Glutamatergic neuron (in vitro differentiated cells): ENCODE measurements at places on chromosomes 1 and 21. TPM values are rescaled to one million over a fixed set of nuclear protein-coding genes. Genes with fewer than 3 reads are reported as not detected.

The LRRC39 gene
- 2.1 TPM for total RNA-seq

The NAXE gene
- 44.5 TPM for total RNA-seq

DNA sequence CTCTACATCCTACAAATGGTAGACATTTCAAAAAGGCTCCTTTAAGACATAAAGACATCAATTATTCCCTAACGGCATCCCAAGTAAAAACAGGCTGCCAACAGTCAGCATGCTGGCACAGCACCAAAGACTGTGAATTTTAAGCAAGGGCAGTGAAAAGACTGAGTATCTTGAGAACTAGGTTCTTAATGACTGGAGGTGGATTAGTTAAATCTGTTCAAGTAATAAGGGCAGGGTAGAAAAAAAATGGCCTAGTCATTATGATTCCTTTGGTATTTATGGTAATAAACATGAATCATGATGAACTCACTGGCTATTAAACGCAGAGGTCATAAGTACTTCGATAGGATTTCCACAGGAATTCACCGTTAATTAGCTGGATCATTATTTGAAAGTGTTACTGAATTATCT, 75.2 kb downstream of the KIFAP3 start:
- H3K27ac ChIP-seq = no peak overlapping the region
- peaks cover 2% of the 10 kb centered on the region for H3K4me1 ChIP-seq
- no peak for DNase-seq
- no peaks in the 10 kb centered on the region for H3K36me3 ChIP-seq
- no peaks in the 10 kb centered on the region for H3K27me3 ChIP-seq

- peaks cover 5% of the 10 kb centered on the region for H3K4me1 ChIP-seq
- no peak overlapping the region for H3K27ac ChIP-seq
- H3K4me3 ChIP-seq = no peak overlapping the region
- no peaks in the 10 kb centered on the region for H3K27me3 ChIP-seq
- no peak for DNase-seq
- H3K36me3 ChIP-seq = no peaks in the 10 kb centered on the region
Measured at GRCh38 chr1:17520041-17520440, 19.5 kb upstream of the ARHGEF10L start.

- H3K36me3 ChIP-seq = no peaks in the 10 kb centered on the region
- H3K27ac ChIP-seq = no peak overlapping the region
- no peaks in the 10 kb centered on the region for H3K4me1 ChIP-seq
Measured at GRCh38 chr1:244341455-244342450, 110.0 kb downstream of the ADSS2 start.

- H3K4me1 ChIP-seq = peaks cover 11% of the 10 kb centered on the region
- H3K36me3 ChIP-seq = peaks cover 6% of the 10 kb centered on the region
- no peak for DNase-seq
- H3K27ac ChIP-seq = no peak overlapping the region
Measured at GRCh38 chr1:36657826-36658225, 175.1 kb upstream of the CSF3R start.

DNA sequence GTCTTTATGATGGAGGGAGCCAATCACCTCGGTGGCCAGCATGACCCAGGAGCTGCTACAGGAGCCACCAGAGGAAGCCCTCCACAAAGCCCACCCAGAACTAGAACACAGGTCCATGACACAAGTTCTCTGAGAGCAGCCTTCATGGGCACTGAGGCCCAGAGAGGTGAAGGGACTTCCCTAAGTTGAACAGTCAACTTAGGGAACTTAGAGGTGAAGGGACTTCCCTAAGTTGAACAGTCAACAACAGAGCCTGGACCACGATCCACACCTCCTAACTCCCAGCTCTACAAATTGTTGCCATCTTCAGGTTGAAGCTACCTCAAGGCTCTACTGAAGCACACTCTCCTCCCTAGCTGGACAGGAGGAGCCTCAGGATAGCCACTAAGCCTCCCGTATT, 132.7 kb downstream of the CCDC185 start:
- H3K4me3 ChIP-seq = no peak overlapping the region

DNA sequence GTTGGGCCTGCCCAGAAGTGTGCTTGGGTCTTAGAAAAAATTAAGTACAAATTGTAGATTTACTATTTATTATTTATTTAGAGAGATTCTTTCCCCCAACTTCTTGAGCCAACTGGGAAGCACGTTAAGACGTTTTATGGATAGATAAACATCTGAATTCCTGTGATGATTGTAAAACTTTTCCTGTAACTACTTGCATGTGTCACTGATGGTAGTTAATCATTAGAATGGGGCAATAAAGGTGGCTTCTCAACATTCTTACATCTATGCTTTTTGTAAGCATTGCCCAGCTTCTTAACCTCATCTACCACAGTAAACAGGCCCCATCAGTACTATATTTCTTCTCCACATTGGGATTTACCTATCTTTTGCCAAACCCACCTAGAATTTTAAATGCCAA, 559.8 kb downstream of the LMO4 start:
- no peaks in the 10 kb centered on the region for H3K27me3 ChIP-seq
- no peak overlapping the region for H3K27ac ChIP-seq
- DNase-seq = no peak
- H3K36me3 ChIP-seq = no peaks in the 10 kb centered on the region
- H3K4me3 ChIP-seq = no peak overlapping the region
- no peaks in the 10 kb centered on the region for H3K4me1 ChIP-seq

DNA sequence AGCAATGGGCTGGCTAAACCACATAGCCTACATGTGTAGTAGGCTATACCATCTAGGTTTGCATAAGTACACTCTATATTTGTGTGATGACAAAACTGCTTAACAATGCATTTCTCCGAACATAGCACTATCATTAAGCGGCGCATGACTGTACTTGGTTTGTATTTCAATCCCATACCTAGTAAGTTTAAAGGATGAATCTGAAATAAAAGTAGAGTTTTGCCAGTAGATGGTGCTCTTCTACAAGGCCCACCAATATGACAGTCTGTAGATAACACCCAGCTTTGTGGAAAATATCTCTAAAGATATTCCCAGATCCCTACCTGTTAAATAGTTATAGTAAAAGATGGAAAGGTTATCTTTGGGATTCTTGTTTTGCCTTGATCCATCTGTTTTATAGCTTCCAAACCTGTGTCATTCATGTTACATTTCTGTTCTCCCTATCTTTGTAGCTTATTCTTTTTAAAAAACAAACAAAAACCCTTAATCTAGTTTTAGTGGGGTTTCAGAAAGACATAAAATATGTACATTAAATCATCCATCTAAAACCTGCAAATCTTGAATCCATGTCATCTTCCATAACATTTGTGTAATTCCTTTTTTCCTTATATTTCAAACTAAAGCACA, 33.9 kb upstream of the ASPM start:
- H3K4me3 ChIP-seq = no peak overlapping the region
- DNase-seq = no peak
- no peak overlapping the region for H3K27ac ChIP-seq
- H3K27me3 ChIP-seq = no peaks in the 10 kb centered on the region
- peaks cover under 1% of the 10 kb centered on the region for H3K36me3 ChIP-seq

GRCh38 chr1:37449936-37450335, 24.4 kb upstream of the ZC3H12A start:
- no peaks in the 10 kb centered on the region for H3K36me3 ChIP-seq
- H3K27me3 ChIP-seq = peaks cover 6% of the 10 kb centered on the region
- H3K27ac ChIP-seq = no peak overlapping the region
- H3K4me1 ChIP-seq = peaks cover 7% of the 10 kb centered on the region

GRCh38 chr1:66521721-66522365, 12.1 kb upstream of the SGIP1 start:
- H3K4me3 ChIP-seq = no peak overlapping the region
- no peaks in the 10 kb centered on the region for H3K36me3 ChIP-seq
- DNase-seq = no peak
- H3K27me3 ChIP-seq = no peaks in the 10 kb centered on the region
